Amygdala (tissue), 56 donors: ENCODE measurements at places on chromosomes 13 and 19.

- DNase-seq, result no peak
Observed at GRCh38 chr13:51477149-51477548, 24.3 kb upstream of the INTS6 start.

DNA sequence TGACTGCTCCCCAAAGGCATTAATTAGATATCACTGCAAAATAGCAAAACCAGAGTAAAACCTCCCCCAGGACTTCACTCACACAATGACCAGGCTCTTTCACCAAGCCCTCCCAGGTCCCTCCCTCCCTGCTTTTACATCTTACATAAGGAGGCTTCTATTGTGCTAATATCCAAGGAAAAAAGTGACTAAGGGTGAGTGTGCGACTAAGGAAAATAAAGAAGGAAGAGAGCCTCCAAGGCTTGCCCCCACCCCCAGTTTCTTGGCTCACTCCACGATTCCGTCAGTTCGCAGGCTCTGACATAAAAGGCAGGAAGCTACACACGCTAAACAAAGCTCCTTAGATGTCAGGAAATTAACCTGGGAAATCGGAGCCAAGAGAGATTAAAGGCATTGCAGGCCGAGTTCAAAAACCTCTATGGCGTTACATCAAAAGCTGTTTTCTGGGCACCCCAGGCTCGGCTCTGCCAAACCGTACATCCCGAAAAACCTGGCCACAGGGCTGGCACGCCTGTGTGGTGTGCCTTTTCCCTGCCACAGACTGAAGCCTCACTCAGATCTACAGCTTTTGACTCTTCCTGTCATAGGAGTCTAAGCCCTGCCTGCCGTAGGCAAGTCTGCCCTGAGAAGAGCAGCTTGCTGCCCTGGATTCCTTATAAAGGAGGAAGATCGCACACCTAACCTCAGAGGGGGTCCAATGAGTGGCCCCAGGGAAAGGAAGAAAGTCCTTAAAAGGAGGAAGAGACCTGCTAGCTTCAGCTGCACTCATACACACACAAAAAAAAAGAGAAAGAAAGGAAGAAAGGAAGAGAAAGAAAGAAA lies 67.0 kb upstream of the SERP2 start:
- DNase-seq, result peak; percentile 5

GRCh38 chr13:82740442-82740841 lies 1141.8 kb downstream of the SLITRK1 start:
- DNase-seq, result no peak

GRCh38 chr13:77872995-77873394 lies 45.6 kb downstream of the EDNRB start:
- DNase-seq, result no peak

DNA sequence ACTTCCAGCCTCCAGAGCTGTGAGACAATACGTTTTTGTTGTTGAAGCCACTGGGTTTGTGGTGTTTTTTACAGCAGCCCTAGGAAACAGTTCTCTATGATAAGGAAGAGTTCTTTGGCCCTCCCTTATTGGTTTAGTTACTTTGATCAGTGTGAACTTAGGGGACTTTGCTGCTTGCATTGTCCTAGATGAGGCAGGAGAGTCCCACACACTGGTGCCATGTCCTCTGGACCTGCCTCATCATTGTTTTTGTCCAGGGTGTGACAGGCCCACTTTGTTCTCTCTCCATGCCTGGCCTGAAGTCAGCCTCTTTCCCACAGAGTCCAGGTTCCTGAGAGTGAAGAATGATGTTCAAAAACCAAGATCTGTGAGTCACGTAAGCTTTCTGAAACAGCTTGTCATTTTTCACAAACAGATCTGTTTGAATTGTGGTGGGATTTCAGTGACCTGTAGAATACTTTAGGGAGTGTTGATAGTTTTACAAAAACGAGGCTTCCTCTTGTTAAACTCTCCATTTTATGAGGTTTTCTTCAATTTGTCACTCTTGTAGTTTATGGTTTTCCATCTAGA lies 63.8 kb downstream of the ING1 start:
- DNase-seq, result no peak

- DNase-seq, result no peak
Observed at GRCh38 chr19:2711172-2711874, 8.8 kb upstream of the GNG7 start.

- no peak for DNase-seq
Observed at GRCh38 chr13:114173745-114174144, 5.3 kb upstream of the CFAP97D2 start.

GRCh38 chr13:98203646-98204326 lies 26.7 kb upstream of the RNF113B start:
- DNase-seq, result no peak
